ENCODE measurements at places on chromosomes 6 and 20.

DNA sequence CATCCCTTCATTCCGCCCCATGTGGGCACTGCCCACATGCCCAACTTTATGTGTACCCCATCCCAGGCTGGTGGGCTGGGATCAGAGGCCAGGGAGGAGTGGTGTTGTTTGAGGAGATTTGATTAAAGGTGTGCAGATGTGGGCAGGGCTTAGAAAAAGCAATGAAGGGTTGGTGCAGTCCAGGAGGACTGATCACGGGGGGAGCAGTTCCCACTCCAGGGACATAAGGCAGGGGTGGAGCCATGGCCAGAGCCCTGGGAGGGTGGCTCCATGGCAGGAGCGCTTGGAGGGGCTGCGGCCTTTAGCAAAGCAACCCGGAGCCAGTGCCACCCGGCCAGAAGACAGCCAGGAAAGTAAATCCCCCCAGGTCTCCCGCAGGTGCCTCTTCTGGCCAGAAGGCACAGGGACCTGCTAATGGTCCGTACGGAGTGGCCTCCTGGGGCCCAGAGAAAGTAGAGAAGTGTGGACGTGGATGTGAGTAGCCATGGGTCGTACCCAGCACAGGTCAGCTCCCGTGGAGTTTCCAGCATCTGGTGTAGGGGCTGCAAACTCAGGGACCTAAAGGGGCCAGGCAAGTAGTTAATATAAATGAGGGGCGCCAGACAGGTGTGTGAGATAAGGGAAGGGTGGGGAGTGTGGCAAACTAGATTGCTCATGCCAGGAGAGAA is 62.1 kb upstream of the APCDD1L start:
- H3K27ac ChIP-seq = no peak overlapping the region
- H3K4me1 ChIP-seq = no peaks in the 10 kb centered on the region
- DNase-seq = no peak
- H3K27me3 ChIP-seq = peaks cover 4% of the 10 kb centered on the region

DNA sequence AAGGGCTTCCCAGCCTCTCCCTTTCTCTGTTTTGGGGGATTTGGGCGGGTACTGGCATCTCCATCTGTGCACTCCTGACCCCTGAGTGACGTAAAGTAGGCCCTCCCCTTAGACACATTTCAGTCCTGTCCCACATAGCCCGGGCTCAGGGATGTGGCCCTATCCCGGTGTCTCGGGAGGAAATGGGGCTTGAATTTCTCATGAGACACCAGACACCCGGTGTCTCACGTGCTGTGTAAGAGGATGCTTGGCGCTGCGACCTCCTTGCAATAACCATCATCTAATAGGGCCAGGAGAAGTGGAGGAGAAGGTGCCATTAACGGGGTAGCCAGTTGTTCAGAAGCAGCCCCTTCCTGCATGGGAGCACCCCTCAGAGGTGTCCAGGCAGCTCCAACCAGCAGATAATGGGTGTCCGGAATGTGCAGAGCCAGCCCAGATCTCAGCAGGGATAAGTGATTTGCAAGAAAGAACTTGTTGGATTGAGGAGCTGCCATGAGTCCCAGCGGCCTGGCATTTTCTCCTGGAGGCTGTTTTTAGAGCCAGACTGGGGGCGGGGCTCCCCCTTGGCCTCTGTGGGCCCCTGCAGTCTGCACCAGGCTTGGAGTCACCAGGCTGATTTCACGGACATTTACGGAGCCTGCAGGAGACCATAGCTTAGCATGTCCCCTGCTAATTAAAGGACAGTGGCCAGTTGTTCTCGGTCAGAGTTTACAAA is 372.0 kb downstream of the PREX1 start:
- H3K4me3 ChIP-seq = no peak overlapping the region
- no peak overlapping the region for H3K27ac ChIP-seq
- no peaks in the 10 kb centered on the region for H3K4me1 ChIP-seq
- no peak for DNase-seq

- H3K36me3 ChIP-seq = no peaks in the 10 kb centered on the region
- no peak for DNase-seq
- H3K27me3 ChIP-seq = no peaks in the 10 kb centered on the region
- no peak overlapping the region for H3K27ac ChIP-seq
Measured at GRCh38 chr6:76803038-76803580, 660.2 kb downstream of the HTR1B start.

GRCh38 chr6:135631821-135632220 is 134.3 kb upstream of the AHI1 start:
- H3K27me3 ChIP-seq = no peaks in the 10 kb centered on the region
- H3K36me3 ChIP-seq = no peaks in the 10 kb centered on the region
- no peak overlapping the region for H3K27ac ChIP-seq
- DNase-seq = no peak

DNA sequence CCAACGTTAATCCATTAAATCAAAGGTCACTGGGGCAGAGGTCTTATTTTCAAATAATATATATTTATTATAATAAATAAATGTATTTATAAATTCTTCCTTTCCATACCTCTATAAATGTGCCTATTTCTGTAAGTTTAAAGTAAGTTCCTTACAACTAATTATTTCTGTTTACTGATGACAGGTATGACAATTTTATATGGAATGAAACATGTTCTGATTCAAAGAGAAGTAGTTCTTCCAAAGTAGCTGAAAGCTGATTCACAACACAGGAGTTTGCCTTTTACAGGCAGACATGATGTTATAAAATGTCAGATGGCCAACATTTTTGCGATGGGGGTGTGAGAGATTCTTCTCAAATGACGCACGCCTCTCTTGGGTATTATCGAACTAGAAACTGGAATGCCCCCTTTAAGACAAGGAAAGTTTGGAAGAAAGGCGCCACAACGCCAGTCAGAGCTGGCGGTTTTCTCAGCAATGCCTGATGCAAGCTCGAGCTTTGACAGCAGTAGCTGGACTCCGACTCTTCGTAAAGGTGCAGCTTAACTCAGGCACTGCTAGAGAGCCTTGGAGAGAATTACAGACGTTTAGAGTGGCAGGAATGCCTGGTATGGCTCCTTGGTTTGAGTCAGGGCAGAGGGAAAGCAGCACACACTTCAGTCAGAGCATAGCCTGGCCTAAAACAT is 92.1 kb downstream of the FOXC1 start:
- H3K36me3 ChIP-seq = no peaks in the 10 kb centered on the region
- H3K4me1 ChIP-seq = peaks cover 3% of the 10 kb centered on the region
- no peak for DNase-seq
- H3K4me3 ChIP-seq = no peak overlapping the region
- H3K27me3 ChIP-seq = no peaks in the 10 kb centered on the region

DNA sequence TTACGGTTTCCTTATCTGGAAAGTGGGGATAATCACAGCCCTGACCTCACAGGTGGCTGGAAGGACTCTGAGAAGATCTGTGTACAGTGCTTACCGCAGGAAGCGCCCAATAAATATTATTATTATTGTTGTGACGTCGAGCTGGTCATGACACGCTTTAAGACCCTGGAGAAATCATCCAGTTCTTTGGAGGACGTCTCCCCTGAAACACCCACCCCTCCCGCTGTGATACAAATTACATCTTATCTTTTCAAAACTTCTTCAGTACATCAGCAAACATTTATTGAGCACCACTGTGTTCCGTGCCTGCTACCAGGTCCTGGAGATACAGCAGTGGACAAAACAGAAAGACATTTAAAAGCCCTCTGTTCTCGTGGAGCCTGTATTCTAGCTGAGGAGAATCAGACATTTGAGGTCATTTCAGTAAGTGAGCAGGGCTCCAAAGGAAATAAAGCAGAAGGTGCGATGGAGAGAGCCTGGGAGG is 118.7 kb downstream of the CEBPB start:
- DNase-seq = no peak
- peak overlapping the region; percentile 59 for H3K4me3 ChIP-seq
- H3K36me3 ChIP-seq = no peaks in the 10 kb centered on the region
- peaks cover 31% of the 10 kb centered on the region for H3K4me1 ChIP-seq
- H3K27ac ChIP-seq = peak overlapping the region; percentile 68

DNA sequence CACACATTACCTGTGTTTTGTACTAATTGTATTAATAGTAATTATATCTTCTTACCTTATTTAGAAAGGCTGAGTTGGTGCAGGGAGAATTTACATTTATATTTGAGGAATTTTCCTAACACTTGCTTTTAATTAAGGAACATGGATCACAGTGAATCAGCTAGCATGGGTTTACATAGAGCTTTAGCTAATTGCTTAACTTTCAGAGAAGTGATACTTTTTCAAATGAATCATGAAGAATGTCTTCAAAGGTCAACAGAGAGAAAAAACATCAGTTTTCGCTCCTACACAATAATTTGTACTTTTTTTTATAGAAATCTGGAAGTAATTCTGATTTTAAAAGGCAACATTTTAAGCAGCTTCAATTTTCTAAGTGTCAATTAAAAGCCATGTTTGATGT is 195.0 kb upstream of the HEY2 start:
- DNase-seq = no peak
- H3K27me3 ChIP-seq = peaks cover 55% of the 10 kb centered on the region
- no peaks in the 10 kb centered on the region for H3K4me1 ChIP-seq
- no peak overlapping the region for H3K27ac ChIP-seq
- no peaks in the 10 kb centered on the region for H3K36me3 ChIP-seq

GRCh38 chr6:161829291-161829729 is 555.4 kb upstream of the AGPAT4 start:
- H3K27ac ChIP-seq = no peak overlapping the region
- no peaks in the 10 kb centered on the region for H3K36me3 ChIP-seq
- H3K27me3 ChIP-seq = no peaks in the 10 kb centered on the region
- no peak for DNase-seq

- H3K27me3 ChIP-seq = no peaks in the 10 kb centered on the region
- no peaks in the 10 kb centered on the region for H3K36me3 ChIP-seq
- no peaks in the 10 kb centered on the region for H3K4me1 ChIP-seq
- peak; percentile 34 for DNase-seq
Measured at GRCh38 chr20:2402271-2402980, 21.7 kb downstream of the TGM6 start.

- no peak for DNase-seq
- H3K27me3 ChIP-seq = no peaks in the 10 kb centered on the region
- no peaks in the 10 kb centered on the region for H3K36me3 ChIP-seq
- H3K4me3 ChIP-seq = no peak overlapping the region
- H3K27ac ChIP-seq = no peak overlapping the region
Measured at GRCh38 chr6:44272529-44272928, 2.3 kb downstream of the TMEM151B start.

- H3K4me1 ChIP-seq = no peaks in the 10 kb centered on the region
- no peak for DNase-seq
- H3K36me3 ChIP-seq = no peaks in the 10 kb centered on the region
- H3K27me3 ChIP-seq = no peaks in the 10 kb centered on the region
- no peak overlapping the region for H3K27ac ChIP-seq
Measured at GRCh38 chr6:16305788-16306187, 67.4 kb downstream of the GMPR start.

- H3K4me3 ChIP-seq = no peak overlapping the region
- no peaks in the 10 kb centered on the region for H3K4me1 ChIP-seq
- no peaks in the 10 kb centered on the region for H3K36me3 ChIP-seq
- no peak for DNase-seq
Measured at GRCh38 chr6:141483598-141484061, 649.1 kb upstream of the GJE1 start.

DNA sequence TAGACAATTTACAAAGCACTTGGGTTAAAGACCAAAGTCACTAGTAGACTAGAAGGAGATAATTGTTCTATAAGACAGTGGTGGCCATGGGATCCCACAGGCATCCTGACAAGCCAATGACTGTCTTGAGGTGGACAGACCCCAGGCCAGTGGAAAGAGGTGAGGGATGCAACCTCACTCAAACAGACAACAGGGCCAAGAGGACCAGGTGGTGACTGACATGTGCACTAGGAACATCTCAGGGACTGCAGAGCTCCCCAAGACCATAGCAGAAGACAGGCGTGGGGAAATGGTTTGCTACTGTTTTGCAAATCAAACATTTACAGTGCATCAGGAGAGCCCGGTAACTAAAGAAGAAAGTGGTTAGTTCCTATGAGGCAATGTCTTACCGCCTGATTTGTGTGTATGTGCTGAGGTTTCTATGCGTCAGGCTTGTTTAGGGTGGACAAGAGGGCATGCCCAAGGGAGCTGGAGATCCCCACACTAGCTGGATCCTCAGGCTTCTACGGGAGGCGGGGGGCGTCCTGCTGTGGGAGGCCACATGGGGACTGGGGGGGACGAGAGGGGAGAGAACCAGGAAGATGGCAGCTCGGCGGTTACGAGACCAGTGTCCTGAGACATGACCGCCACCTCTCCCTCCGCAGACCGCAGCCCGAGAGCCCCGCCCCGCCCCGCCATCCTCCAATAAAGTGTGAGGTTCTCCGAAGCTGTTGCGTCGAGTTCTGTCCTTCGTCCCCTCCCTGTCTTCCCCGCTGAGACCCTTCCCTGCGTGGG is 623 bp upstream of the MRPS26 start:
- H3K27me3 ChIP-seq = no peaks in the 10 kb centered on the region
- H3K27ac ChIP-seq = peak overlapping the region; percentile 87
- DNase-seq = no peak
- peak overlapping the region; percentile 97 for H3K4me3 ChIP-seq
- H3K4me1 ChIP-seq = peaks cover 4% of the 10 kb centered on the region

DNA sequence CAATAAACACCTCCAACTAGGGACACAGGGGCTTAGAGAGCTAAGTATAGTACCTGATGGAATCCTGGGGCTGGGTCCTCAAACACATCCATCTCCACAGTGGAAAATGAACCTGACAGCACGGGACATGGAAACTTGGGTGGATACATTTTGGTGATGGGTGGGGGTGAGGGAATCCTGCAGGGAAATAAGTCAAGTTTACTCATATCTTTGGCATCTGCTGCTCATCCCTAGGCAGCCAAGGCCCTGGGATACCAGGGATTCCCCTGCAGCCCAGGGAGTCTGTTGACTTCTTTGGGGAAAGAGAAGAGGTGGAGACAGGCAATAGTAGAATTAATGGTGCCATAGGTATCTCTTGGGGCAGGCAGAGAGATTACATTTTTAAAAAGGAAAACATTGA is 6.6 kb downstream of the APOBEC2 start:
- peaks cover 17% of the 10 kb centered on the region for H3K4me1 ChIP-seq
- H3K27ac ChIP-seq = no peak overlapping the region
- H3K27me3 ChIP-seq = no peaks in the 10 kb centered on the region
- H3K4me3 ChIP-seq = no peak overlapping the region

GRCh38 chr6:33843131-33844121 is 39.6 kb upstream of the MLN start:
- DNase-seq = no peak
- no peaks in the 10 kb centered on the region for H3K27me3 ChIP-seq
- H3K36me3 ChIP-seq = no peaks in the 10 kb centered on the region
- H3K27ac ChIP-seq = no peak overlapping the region
- peaks cover 33% of the 10 kb centered on the region for H3K4me1 ChIP-seq

DNA sequence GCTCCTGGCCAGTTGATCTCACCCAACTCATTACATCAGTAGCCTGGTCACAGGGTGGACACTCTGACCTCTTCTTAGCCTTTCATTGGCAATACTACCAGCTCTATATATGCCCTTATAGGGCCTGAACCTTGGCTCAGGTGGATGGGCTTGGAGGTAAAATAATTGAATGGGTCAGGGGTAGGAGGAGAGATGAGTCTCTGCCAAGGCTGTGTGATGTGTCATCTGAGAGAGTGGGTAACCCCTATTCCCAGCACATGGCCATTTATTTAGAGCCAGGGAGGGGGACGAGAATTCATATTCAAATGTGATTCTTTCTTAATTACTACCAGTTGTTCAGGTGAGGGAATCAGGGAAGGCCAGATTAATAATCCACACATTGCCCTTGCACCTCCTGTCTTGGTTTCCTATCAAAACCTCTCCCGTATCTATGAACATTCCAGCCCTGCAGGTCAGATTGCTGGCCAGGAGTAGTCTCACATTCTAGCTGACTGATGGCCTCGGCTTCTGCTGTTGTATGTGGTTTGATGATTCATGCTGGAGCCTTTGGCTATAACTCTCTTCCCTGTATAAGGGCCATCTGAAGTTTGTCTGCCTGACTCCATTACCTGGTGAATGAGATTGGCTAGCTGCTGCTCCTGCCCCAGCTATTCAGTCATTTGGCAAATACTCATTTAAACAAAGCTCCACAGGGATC is 13.4 kb downstream of the C20orf173 start:
- H3K36me3 ChIP-seq = peaks cover 4% of the 10 kb centered on the region
- peak overlapping the region; percentile 5 for H3K27ac ChIP-seq
- no peak overlapping the region for H3K4me3 ChIP-seq
- peaks cover 13% of the 10 kb centered on the region for H3K4me1 ChIP-seq
- H3K27me3 ChIP-seq = no peaks in the 10 kb centered on the region

Data from HCT116 (cell line).